ENCODE measurements at places on chromosomes 1 and 21.

DNA sequence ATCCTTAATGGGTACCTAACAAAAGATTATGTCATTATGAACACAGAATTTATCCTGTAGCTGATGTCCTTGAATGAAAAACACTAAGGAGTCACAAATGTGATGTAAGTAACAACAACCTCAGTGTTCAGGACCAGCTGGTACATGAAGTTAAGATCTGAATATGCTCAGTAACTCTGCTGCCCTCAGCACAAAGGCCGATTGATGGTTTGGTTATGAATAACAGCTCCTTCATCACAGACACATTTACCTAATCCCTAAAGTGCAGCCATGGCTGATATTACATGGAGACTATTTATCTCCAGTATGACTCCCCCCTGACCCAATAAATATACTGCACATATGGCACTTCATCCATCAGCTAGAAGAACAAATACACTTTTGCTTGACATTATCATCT lies 75.2 kb downstream of the PLPPR5 start:
- DNase-seq: no peak

- DNase-seq: no peak
Observed at GRCh38 chr1:45669859-45670655, 16.3 kb downstream of the GPBP1L1 start.

DNA sequence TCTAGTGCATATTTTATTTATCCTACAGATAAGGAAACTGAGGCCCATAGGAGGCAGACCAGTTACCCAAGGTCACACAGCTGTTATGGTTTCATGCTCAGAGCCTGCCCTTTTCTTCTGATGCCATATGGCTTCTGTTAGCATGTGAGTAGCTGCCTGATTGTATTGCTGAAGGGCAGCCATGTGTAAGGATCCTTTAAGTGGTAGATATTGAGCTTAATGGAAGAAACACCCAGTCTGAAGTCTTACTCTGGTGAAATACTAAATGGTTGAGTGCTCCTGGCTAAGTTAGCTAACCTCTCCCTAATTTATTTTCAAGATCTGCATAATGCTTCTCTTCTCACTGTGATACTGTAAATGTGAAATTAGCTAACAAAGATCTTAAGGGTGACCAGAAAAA lies 30.9 kb downstream of the ADAMTS5 start:
- no peak for DNase-seq

- DNase-seq: no peak
Observed at GRCh38 chr1:219422811-219423598, 189.9 kb downstream of the ZC3H11B start.

GRCh38 chr1:224529844-224530243 lies 86.3 kb upstream of the CNIH3 start:
- DNase-seq: no peak

GRCh38 chr1:201330541-201330940 lies 46.9 kb downstream of the TNNT2 start:
- DNase-seq: no peak

GRCh38 chr21:16192902-16193301 lies 463.1 kb downstream of the USP25 start:
- no peak for DNase-seq

GRCh38 chr1:54597455-54598030 lies 25.8 kb downstream of the FAM151A start:
- no peak for DNase-seq
